ENCODE measurements at places on chromosomes 6 and 20. TPM values are rescaled to one million over a fixed set of nuclear protein-coding genes. Genes with fewer than 3 reads are reported as not detected.
A peak's percentile ranks its signal among the peaks of the same experiment; 100 is the strongest.

GRCh38 chr6:33839399-33840047, 35.7 kb upstream of the MLN start:
- no peak for DNase-seq

DNA sequence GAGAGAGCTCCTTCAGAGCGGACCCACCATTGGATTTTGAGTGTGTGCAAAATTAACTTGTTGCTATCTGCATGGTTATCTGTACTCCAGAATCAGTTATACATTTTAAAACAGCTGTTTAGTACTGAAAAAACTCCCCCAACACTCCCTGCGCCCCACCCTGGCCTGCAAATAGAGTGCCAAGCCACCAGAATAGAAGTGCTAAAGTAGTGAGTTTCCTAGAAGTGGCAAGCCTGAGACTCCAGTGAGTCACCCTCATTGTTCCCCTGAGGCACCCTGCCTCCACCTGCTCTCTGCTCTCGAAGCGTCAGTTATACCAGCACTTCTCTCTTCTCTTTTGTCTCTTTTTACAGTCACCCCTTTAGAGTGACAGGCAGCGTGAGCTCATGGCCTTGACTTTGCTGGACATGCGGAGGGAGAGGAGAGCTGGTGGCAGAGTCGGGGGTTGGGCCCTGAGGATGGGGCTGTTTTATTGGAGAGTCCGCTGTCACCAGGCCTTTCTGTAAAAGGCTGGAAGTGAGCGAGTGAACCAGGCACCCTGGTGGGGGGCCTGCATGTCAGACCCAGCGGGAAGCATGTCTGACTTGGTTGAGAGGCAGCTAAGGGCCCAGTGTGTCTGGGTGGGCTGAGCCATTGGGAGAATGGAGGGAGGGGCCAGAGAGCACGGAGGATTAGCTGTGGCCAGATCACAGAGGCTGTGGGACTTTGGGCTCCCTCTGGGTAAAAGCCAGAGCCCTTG, 10.4 kb downstream of the IGF2R start:
- no peak for DNase-seq

DNA sequence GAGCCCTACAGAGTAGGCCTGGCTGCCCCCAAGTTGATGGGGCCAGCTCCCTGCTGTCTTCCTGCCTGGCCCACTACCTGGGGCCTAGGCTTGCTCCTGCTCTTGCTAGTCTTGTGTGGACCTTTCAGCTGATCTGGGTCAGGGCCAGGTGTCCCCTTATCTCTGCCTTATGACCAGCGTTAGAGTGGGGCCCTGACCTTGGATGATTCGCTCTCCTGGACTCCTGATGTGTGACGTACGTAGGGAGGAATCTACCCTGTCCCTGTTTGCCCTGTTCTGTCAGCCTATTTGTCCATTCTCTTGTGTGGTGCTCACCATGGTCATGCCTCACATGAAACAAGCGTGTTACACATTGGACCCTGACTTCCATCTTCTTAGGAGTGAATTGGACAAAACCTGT, 571.8 kb downstream of the QKI start:
- DNase-seq = no peak

- no peak for DNase-seq
Observed at GRCh38 chr6:137736911-137737310, 130.1 kb upstream of the TNFAIP3 start.

- DNase-seq = no peak
Observed at GRCh38 chr6:44697327-44697726, 309.8 kb downstream of the CDC5L start.

DNA sequence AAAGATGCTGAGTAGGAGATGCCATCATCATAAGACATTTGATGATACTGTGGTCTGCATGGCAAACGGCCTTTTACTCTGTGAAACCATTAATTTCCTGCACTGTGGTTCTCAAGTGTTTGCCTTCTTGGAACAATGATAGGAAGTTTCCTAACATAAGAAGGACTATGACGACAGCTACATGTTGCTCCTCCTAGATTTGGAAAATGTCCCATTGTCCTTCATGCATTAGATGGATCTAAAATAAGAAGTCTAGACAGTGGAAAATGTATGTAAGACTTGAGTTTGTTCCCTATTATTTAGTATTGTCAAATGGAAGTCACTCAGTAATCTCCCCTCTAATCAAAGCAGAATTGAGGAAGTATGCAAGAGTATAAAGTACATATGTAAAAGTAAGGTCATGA, 98.5 kb upstream of the TMEM170B start:
- no peak for DNase-seq

GRCh38 chr6:125031385-125031784, 69.1 kb downstream of the RNF217 start:
- no peak for DNase-seq

DNA sequence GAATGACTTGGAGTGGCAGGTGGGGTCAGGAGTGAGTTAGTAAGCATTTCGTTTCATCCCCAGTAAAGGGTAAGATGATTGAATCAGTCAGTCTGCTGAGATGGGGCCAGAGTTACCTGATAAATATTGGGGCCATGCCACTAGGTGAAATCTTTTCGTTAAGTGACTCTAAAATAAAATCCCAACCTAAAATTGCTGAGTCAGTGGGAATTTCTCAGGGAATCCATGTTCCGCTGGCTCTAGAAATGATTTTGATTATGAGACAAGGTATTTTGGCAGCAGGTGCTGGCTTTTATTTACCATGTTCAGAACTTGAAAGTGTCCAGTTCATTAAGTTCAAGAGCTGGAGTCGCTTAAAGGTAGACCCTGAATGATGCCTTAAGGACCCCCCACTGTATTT, 125.4 kb downstream of the GMPR start:
- no peak for DNase-seq

DNA sequence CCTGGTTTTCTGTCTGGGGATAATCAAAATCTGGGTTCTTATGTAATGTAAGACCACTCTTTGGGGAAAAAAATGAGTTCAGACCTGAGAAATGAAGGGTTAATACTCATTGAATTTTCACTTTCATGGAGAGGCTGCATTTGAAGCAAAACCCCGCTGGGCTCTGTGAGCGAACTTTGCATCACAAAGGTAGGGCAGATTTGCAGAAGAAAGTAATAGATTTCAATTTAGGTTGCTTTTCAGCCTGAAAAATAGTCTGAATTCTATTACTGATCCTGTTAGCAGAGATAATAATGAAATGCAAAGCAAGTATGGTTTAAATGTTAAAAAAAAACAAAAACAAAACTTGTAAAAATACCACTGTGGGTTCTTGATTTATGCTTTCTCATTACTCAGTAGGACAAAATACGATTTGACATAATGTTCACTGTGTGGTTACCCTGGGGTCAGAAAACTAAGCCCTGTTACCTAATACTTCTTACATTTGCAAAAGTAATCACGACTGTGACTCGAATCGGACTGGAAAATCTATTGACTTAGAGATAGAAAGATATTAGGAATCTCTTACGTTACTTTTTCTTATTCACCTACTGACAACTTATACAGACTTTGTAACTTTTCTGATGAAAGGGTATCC, 72.2 kb downstream of the UST start:
- DNase-seq = no peak

DNA sequence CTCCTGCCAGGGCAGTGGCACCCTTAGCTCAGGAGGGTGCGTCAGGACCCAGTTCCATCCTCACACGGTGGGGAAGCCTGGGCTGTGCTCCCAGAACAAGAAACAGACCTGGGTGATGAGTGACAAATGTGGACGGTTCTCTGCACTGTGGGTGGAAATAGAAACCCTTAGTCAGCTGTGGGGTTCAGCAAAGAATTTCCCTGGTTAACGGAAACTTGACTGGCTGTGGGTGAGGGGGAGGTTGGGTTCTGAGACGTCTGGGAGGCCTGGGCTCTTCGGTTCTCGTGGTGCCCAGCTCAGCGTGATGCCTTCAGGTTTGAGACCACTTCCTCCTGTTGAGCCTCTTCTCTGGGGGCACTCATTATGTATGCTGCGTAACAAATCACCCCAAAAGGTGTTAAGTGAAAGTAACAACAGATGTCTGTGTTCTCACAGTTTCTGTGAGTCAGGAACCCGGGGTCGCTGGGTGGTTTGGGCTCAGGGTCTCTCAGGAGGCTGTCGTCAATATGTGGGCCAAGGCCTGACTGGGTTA, 53.1 kb upstream of the FAM83D start:
- no peak for DNase-seq

DNA sequence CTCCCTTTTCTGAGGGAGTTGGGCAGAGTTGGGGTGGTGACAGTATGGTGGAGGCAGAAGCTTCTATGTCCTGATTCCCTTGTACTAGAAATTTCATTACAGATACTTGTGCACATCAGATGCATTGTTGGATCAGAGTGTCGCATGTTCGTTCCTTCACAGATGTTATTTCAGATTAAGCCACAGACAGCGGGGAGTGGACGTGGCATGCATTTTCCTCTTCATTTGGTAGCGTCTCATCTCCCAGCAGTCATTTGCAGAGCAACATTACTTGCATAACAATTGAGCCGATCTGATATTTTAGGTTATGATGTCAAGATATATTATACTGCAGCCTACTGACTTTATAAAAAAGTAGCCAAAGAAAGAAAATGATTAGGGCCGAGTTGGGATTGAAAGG, 261.6 kb upstream of the SASH1 start:
- DNase-seq = no peak

- DNase-seq = no peak
Observed at GRCh38 chr6:110181131-110182030, 1.2 kb downstream of the CDC40 start.

GRCh38 chr6:99882128-99882702, 111.8 kb downstream of the MCHR2 start:
- DNase-seq = no peak

DNA sequence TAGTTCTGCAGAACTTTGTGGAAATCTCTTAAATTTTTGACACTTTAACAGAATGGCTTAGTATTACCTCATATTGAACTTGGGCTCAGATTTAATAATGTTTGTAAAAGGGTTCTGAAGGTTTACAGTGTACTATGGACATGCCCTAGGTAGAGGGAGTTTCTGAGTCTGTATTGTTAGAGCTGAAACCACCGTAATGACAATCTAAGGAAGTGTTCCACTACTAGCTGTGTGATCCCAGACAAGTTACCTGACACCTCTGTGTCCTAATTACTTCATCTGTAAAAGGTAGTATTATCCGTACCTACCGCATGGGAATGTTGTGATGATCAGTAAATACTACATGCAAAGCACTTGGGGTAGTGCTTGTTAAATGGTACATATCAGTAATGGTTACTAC, 86.9 kb downstream of the RREB1 start:
- no peak for DNase-seq

- DNase-seq = no peak
Observed at GRCh38 chr6:150203378-150203777, 60.5 kb downstream of the PPP1R14C start.

DNA sequence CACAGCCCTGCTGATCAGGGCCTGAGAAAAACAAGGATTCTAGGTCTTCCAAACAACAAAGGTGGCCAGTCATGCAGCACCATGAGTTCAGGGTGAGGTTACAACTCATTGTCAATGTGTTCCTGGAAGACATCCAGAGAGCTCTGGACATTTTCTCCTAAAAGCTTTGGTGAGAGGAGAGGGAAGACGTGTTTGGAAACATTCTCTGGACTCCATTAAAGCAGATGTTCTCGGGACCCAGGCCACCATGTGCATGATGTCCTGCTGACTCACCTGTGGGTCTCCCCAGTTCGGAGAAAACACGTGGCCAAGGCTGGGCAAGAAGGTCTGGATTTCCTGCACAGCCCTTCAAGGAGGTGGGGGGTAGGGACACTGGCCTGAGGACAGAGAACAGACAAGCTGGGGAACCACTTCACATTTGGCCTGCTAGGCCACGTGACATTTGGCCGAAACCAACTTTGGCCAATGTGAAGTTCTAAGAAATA, 61.6 kb downstream of the KCNB1 start:
- DNase-seq = no peak

GRCh38 chr6:17393892-17394631, 667 bp downstream of the CAP2 start:
- peak; percentile 6 for DNase-seq

GRCh38 chr20:61765871-61766654, 299.6 kb downstream of the TAF4 start:
- no peak for DNase-seq

- no peak for DNase-seq
Observed at GRCh38 chr6:114343782-114344144, 940 bp upstream of the HS3ST5 start.

DNA sequence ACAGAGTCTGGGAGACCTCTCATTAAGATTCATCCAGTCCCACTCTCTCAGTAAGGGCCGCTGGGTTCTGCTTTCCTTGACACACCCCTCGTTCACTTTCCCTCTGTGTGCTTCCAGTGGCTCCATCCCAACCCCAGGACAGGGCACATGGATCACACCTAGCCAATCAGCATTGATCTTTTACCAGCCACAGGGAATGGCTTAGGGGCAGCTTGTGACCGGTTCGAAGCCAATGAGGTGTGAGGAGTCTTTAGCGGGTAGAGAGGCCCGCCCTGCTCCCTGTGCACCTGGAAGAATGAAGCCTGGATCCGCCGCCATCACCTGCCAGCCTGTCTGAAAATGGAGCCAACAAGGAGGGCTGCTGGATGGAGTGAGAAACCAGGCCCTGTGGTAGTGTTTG, 35.2 kb upstream of the OVOL2 start:
- DNase-seq = peak; percentile 10

DNA sequence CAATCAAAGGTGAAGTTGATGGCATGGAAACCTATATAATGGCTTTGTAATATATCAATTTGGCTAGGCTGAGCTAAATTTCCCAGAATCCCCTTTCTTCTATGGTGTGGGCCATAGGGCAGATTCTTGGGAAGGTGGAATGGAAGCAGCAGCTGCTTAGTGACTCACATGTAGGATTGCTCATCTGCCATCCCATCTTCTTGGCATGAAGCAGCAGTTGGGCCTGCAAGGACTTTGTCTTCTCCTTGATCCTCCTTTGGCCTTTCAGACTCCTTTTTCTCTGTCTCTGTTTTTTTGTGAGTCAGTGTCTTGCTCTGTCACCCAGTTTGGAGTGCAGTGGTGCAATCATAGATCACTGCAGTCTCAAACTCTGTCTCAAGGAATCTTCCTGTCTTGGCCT, 52.6 kb upstream of the CEP162 start:
- no peak for DNase-seq

DNA sequence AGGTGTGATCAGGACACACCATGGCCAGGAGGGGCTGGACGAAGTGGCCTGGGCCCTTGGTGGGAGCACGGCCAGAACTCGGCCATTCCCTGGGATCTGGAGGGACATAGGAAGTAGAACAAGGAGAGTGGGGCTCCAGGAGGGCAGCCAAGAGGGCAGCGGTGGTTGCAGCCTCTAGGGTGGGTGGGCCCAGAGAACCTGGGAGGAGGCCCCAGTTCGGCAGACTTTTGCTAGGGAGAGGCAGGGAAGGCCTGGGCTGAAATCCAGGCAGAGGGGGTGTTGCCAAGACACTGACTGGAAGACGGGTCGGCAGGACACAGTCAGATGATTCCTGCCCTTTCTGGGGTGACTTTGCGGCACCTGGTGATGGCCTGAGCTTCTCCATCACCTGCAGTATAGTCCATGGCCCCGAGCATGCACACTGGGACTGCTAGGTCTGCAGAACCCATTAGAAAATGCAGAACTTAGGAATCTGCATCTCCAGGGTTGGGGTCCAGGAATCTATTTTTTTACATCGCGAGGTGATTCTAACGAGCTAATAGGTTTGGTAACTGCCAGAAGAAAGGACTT, 224.8 kb downstream of the SYNDIG1 start:
- DNase-seq = no peak

Gene CST4
- not detected for total RNA-seq

Gene NR2E1
- total RNA-seq = not detected

Gene PLN
- total RNA-seq = 0.09 TPM

Gene TRIM40
- not detected for total RNA-seq

Gene LTB
- 0.51 TPM for total RNA-seq

Gene HLA-DPB1
- 0.66 TPM for total RNA-seq

Gene MAS1
- total RNA-seq = not detected

Gene AGPAT4
- 9.7 TPM for total RNA-seq

Gene ANGPT4
- not detected for total RNA-seq

Gene TULP1
- total RNA-seq = 0.09 TPM

Gene ELOVL2
- total RNA-seq = 0.31 TPM

Gene SNAI1
- 13.4 TPM for total RNA-seq

Gene NFS1
- 47.1 TPM for total RNA-seq

Measured in K562 (cell line).